Mucosa of gallbladder (tissue), 1 donor: ENCODE measurements at places on chromosomes 2 and 18.

DNA sequence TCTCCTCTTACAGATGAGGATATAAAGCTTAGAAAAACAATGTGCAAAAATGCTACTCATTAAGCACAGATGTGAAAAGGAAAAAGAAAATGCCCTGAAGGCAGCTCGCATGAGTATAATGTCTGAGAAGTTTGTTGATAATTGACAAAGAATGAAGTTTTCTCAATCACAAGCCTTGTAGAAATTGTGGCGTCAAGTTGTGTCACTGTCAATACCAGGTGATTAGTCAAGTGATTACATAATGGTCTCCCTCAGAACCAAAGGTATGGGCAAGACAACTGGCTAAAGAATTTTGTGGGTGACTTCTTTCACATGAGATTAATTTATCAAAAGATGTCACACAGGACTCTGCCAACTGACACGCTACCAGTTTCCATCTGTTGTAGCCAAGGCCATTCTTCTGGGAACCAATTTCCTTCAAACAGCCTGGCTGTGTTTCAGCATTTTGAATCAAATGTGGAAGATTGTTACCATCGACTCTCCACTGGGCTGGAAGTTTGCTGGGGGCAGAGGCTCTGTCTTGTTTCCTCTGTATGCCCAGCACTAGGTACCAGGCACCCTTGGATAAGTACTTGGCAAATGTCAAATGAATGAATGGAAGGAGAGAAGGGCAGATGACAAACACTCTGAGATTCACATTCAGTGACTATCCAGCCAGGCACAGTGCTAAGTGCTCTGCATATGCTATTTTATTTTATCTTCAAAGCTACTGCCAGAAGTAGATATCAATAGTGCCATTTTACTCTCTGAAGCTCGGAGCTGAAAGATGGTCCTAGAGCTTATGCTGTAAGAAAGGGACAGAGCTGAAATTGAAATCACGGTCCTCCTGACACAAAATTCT lies 5.9 kb upstream of the FN1 start:
- DNase-seq, result no peak

DNA sequence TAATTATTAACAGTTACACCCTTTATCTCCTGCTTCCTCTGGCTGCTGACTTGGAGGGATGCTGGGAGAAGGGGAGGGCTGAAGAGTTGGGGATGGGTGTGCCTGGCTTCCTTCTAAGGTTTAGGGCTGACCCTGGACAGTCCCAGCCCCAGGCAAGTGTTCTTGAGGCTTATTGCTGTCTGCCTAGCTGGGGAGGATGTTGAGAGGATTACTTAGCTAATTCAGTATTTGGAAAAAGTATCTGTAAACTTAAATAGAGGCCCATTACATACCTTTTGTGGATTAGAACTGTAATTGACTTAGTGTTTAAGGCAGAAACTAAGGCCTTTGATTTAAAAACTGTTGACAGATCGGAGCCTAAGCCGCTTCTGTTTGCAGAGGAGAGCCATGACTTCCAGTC lies 67.6 kb downstream of the AGAP1 start:
- no peak for DNase-seq

DNA sequence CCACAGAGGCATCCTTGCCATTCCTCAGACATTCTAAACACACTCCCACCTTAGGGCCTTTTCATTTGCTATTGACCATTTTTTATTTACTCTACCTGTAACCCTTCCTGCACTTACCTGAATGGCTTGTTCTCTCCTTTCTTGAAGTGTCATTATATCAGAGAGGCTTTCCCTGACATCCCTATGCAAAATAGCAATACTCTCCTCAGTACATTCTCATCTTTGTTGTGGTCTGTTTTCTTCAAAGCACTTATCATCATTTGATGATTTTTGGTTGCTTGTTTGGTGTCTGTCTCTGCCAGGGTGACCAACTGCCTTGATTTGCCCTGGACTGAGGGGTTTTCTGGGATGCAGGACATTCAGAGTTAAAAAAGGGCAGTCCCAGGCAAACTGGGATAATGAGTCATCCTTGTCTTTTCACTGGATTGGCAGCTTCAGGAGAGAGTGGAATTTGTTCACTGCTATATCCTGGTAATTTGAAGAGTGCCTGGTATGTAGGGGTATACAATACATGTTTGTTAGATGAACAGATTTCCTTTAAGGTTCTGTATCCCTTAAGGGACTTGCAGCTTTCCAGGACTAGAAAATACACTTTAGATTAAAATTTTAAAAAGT lies 102.4 kb downstream of the BABAM2 start:
- DNase-seq, result no peak

DNA sequence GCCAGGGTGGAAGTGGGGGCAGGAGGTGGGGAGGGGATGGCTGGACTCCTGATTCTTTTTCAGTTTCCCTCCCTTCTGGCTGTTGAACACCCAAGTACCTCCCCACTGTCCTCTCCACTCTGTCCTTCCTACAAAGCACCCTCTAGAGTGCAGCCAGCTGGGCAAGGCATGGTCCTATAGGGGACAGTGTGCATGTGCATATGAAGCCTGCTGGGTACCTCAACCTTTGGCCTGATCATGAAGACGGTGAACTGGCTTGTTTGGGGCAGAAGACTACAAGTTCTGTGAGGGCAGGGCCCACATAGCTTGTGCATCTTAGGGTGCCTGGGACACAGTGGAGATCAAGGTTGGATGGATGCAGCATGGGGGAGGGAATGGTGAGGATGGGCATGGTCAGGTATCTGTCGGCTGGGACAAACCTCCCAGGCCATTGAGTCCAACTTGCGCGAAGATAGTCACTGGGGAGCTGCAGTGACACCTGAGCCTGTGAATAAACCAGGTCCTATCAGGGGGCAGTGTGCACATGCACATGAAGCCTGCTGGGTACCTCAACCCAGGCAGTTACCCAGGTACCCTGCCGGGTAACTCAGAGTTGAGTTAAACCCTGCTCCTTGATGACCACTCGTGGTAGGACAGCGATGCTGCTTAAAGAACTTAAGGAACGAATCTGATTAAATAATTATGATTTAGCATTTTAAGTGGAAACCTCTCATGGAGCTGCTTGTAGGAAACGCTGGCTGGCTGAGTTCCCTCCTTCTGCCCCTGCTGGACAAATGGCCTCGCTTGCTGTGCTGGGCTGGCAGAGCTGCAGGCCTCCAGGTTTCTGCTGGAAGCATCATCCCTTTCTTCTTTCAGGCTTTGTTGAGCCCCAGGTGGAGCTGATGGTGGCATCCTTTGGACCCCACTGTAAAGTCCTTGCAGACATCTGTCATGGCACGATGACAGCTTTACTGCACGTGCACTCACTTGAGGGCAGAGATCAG lies 84.0 kb downstream of the POLR1A start:
- no peak for DNase-seq

DNA sequence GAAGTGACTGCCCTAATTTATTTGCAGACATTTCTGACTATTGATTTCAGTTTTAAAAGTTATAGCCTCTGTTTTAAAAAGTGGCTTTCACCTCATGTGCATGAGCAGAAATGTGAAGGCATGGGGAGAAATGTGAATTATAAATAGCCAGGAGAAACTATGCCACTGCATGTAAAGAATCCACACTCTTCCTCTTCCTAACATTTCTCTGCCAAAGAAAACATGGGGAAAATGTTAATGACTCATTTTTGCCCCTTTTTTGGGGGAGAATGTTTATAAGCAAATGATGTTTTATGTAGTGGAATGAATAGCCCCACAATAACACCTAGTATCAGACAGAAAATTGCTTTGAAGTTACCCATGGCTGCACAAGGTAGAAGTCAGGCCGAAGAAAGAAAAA lies 249.0 kb upstream of the TANK start:
- DNase-seq, result no peak

- no peak for DNase-seq
Observed at GRCh38 chr2:158484892-158485556, 28.3 kb downstream of the PKP4 start.

DNA sequence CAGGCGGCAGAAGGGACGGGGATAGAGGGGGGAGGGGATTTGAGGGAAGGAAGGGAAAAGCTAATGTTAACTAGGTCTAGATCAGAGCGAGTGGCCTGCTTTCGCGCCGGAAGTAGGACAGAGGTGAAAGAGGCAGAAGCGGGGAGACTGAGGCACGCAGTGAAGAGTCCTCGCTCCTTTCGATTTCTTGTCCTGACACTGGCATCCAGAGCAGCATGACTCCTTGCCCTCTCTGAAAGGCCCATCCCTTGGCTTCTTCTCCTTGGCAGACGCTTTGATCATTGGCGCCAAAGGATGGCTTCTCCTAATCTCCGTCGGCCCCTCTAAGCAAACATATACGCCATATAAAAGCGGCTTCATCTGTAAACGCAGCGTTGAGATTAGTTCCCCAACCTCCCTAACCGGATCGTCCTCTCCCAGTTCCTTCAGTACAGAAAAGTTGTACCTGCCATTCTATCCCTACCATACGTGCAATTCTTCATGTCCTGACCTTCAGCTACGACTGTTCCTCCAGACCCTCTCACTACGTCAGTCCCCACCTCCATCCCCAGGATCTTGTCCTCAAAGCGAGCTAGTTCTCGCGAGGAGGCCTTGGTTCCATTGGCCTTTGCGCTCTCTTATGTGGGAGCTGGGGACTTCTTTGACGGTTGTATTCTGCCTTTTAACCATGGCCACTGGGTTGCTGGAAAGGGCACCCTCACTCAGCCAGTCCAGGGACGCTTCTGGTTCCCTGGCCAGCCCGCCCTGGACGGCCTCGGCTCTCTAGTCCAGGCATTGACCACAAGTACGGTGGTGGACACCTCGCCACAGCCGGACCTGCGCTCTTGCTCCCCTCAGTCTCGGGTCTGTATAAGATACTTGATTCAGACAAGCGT lies 857 bp upstream of the NEUROD1 start:
- no peak for DNase-seq

- no peak for DNase-seq
Observed at GRCh38 chr2:13550285-13551231, 833.8 kb downstream of the TRIB2 start.
